Retinal pigment epithelial cell (primary cell): ENCODE measurements at places on chromosomes 6 and 20.

DNA sequence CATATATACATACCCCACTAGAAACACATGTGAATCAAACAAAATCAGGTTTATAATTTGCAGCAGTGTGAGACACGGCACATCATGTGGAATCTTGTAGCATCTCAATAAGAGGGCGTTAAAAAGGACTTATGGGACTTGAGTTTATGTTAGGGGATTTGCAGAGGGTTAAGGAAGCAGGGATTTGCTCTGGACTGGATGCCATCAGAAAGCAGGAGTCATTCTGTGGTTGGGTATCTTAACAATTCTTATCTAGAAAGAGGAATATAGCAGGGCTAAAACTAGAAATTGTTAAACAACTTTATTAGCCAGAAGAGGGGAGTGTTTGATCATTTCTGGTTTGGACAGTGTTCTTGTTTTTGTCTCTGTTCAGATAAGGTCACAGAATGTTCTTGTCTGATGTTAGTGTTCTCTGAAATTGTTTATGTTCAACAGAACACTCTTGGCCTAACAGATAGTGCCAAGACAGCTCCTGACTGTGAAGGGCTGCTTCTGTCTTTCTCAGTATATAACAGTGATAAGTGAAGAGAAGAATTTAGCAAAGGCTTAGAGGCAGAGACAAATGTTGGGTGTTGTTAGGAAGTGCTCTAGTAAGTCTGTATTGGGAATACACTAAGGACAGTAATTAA is 39.2 kb downstream of the LIN28B start:
- no peak for DNase-seq

DNA sequence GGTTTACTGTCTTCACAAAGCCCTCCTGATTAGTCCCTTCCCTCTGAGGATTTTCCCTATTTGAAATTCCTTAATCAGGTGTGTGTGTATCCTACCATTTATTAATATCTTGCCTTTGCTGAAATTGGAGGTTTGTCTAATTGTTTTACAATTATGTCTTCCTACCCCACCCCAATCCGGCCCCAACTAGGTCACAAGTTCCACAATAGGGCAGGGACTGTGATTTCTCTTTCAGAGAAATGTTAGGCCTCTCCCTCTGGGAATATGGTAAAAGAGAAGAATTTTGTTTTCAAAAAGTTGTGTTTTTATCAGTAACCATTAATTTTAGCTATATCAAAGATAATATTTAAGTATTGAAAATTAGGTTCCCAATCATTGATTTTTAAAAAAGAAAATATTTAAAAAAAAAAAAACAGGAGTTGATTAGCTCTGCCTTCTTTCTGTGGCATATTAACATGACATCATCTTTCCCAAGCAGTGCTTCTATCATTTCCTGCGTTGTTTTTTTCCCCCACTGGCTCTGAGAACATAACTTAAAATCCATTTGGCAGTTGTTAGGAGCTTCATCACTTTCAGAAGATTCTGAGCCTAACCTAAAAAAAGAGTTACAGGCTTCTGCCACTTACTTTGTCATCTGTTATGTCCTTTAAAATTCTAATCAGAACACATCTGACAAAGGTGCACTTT is 36.1 kb downstream of the BLOC1S5 start:
- no peak for DNase-seq

DNA sequence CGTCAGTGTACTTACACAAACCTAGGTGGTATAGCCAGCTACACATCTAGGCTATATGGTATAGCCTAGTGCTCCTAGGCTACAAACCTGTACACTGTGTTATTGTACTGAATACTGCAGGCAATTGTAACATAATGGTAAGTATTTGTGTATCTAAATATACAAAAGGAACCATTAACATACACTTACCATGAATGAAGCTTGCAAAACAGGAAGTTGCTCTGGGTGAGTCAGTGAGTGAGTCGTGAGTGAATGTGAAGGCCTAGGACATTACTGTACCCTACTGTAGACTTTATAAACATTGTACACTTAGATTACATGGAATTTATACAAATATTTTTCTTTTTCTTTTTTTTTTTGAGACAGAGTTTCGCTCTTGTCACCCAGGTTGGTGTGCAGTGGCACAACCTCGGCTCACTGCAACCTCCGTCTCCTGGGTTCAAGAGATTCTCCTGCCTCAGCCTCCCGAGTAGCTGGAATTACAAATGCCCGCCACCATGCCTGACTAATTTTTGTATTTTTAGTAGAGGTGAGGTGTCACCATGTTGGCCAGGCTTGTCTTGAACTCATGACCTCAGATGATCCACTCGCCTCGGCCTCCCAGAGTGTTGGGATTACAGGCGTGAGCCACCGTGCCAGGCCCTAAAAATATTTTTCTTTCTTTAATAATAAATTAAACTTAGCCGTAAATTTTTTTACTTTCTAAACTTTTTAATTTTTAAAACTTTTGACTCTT is 15.4 kb upstream of the KIAA1755 start:
- DNase-seq, result no peak

- no peak for DNase-seq
Observed at GRCh38 chr6:28816909-28817807, 106.6 kb downstream of the TRIM27 start.

GRCh38 chr6:136945072-136945471 is 23.0 kb downstream of the SLC35D3 start:
- DNase-seq, result no peak

DNA sequence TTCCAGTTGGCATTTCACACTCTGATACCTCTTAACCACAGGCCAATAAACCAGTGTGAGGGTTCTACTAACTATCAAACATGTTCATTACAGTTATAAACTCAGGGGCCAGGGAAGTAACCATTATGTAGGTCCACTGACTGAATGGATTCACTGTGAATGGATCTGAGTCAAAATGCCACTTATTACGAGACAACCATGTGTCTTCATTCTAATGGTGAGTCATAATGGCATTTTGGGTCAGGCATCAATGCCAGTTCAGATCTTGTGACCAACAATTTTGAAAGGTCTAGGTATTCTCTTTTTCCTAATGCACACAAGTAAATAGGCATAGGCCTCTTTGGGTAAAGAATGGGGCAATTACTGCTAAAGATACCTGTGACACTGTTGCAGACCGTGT is 112.2 kb upstream of the HEY2 start:
- no peak for DNase-seq

DNA sequence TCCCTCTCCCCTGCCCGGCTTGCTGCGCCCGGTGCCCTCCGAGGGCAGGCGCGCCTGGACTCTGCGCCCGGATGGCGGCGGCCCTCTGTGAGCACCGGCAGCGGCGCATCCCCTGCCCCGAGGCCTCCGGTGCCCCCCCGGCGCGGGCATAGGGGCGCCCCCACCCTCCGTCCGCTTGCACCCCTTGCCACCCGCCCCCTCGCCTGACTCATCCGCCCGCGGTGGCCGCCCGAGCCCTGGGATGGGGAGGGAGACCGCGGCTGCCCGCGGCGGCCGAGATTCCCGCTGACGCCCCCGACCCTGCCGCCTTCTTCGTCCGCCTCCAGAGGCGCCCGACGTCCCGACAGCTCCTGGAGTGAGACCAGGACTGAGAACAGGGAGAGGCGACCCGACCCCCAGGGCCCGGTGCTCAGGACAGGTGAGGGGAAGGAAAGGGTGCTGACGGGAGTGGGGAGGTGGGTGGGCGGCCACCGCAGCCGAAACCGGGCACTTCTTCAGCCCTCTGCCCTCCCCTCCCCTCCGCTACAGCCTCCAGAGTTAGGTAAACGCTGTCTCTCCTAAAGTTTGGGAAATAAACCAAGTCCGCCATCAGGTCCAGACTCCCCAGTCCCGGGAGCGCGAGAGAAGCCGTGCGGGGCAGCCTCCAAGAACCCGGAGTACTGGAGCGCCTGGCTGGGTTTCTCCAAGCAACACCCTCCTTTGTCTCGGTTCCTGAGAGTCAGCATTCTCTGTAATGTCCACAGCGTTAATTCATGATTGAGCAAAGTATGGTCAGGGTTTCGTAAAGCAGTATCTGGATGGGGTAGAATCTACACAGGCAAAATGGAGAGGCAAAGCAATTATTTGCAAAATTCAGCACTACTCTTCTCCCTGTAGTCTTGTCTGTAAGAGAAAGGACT is 539 bp downstream of the TMEM200A start:
- DNase-seq, result no peak

DNA sequence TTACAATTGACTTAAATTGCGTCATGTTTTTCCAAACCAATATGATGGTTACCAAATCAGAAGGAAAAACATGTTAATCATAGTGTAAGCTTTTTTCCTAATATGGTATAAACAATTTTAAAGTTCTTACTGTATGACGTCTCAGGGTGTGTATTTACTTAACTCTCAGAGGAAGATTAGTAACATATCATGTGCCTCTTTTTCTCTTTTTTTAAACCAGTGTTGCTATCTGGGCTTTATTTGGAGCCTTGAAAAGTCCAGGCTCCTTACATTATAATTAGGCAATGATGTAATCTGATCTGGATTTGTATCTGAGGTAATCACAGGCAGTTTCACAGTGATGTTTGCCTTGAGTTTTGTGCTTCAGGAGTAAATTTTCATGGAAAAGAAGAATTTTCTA is 20.4 kb upstream of the RAB23 start:
- DNase-seq, result peak; percentile 96

- no peak for DNase-seq
Observed at GRCh38 chr20:6339176-6339575, 216.3 kb upstream of the FERMT1 start.

- DNase-seq, result no peak
Observed at GRCh38 chr20:63103402-63104311, 96.9 kb upstream of the BHLHE23 start.

GRCh38 chr6:26217714-26218075 is 130.5 kb downstream of the HFE start:
- no peak for DNase-seq

GRCh38 chr20:24389686-24390085 is 79.7 kb upstream of the SYNDIG1 start:
- no peak for DNase-seq

DNA sequence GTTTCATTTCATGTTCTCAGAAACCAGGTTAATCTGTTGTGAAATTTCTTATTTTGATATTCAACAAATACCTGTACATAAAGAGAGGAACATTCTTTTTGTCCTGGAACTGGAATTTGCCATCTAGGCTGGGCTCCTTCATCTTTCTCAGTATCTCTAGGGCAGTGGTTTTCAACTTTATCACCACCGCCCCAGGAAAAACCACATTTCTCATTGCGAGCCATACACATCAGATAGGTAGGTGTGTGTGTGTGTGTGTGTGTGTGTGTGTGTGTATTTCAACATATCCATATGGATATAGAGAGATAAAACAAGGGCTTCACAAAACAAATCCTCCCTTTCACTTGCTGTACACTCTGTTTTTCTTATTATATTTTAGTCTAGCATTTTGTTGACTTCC is 24.1 kb downstream of the BFSP1 start:
- no peak for DNase-seq

DNA sequence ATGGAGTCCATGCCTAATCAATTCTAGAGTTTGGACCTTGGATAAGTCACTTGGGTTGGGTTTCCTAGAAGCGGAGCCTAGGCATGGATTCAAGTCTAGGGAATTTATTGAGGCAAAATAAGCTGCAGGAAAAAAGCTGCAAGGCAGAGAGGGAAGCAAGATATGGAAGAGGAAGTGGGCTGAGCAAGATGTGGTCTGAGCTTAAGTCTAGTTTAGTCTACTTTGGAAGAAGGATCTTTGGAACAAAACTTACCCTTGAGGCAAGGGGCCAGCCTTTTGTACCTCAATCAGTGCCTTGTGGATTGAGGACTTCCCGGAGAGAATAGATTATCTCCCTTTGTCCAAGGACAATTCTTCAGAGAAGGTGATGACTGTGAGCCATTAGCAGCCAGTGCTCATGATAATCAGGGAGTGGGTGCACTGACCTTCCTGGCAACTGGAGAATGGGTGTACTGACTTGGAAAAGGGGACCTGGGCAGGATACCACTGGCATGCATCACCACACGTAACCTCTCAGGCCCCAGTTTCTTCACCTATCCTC is 10.9 kb downstream of the ZSCAN9 start:
- DNase-seq, result no peak

DNA sequence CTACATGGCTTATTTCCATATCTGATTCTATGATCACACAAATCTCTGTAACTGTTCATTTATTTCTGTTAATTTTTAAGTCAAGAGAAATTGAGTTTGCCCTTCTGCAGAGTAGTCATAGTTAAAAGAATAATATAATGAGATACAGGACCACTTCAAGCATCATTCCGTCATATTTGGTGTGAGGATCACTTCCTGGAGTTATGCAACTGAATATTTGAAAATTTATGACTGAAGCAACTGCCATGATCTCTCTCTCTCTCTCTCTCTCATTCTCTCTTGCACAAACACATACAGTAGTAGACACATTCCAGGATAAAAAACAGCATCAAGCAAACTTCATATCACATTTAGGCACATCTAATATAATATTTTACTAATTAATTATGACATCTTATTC is 116.4 kb downstream of the COL9A1 start:
- DNase-seq, result no peak

- no peak for DNase-seq
Observed at GRCh38 chr6:98146656-98147055, 687.7 kb upstream of the POU3F2 start.

DNA sequence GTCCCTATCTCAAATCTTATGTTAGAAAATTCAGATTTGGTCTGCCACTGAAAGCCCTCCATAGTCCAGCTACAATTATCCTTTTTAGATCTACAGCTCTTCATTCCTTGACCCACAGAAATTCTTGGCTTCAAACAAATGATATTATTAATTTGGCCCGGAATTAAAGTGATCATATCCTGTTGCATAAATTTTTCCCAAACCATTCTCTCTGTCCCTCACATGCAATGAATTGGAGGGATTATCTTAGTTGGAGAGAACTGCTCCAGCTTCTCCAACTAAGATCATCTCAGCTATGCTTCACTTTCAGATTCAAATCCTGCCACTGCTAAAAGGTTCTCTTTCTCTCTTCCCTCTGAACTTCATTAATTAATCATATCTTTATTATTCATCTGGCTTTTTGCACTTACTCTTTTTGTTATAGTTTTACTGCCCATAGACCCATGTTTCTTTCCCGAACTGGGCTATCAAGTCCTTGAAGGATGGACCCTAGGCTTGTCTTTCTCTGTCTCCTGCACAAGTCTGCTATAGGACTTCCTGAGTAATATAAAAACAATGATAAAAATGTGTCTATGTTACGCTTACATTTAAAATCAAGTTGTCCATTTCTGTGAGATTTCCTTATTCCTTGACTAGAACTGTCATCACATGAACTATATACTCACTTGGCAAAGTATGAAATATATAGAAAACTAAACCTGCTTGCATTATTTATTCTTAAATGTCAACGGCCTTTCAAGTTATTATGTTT is 493.9 kb upstream of the MARCKS start:
- DNase-seq, result no peak

- DNase-seq, result no peak
Observed at GRCh38 chr6:158762787-158763433, 56.3 kb downstream of the EZR start.

DNA sequence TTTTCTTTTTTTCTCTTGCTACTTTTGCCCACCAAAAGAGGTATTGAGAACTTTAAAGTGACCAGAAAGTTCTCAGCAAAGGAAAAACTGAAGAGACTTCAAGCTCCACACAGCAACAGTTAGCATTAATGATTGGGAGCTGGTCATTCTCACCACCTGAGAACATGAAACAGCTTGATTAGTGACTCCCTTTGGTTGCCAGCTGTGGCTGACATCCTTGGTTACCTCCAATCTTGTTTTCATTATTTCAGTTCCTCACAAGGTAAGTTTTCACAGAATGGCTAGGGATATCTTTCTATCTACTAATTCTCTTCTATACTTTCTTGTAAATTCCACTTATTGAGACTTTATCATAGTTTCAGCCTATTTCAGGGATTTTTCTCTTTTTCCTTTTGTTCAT is 427.9 kb downstream of the QKI start:
- no peak for DNase-seq
